Small intestine (tissue), 16 donors: ENCODE measurements at places on chromosomes 1 and 21.

DNA sequence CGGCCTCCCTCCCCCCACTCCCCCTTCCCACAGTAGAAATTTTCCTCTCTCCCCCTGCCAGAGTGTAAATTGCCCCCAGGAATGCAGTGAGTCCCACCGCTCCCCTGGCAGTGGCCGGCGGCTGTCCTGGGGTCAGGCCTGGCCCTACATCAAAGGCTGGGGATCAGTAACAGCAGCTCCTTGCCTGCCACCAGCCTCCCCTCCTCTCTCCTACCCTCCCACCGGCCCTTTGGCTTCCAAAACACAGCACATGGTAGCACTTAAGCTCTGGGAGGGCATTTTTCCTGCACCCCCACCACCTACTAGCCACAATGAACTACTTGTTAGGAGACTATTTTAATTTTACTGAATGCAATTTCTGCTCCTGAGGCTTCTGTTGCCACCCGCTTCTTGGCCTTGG is 9.0 kb upstream of the COL8A2 start:
- no peak overlapping the region for H3K27ac ChIP-seq
- peaks cover 29% of the 10 kb centered on the region for H3K36me3 ChIP-seq
- no peaks in the 10 kb centered on the region for H3K27me3 ChIP-seq
- peaks cover 16% of the 10 kb centered on the region for H3K4me1 ChIP-seq
- H3K4me3 ChIP-seq, result no peak overlapping the region

DNA sequence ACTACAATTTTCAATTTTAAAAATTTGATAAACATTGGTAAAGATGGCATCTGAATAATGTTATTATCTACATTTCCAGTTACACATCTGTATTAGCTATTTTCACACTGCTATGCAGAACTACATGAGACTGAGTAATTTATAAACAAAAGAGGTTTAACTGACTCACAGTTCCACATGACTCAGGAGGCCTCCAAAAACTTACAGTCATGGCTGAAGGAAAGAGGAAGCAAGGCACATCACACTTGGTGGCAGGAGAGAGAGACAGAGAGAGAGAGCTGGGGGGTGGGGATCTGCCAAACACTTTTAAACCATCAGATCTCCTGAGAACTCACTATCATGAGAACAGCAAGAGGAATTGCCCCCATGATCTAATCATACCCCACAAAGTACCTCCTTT is 850.0 kb downstream of the LTN1 start:
- DNase-seq, result no peak
- no peak overlapping the region for H3K27ac ChIP-seq
- H3K36me3 ChIP-seq, result no peaks in the 10 kb centered on the region
- no peaks in the 10 kb centered on the region for H3K4me1 ChIP-seq
- no peaks in the 10 kb centered on the region for H3K27me3 ChIP-seq
- no peak overlapping the region for H3K4me3 ChIP-seq

GRCh38 chr1:40241362-40241761 is 6.4 kb upstream of the TMCO2 start:
- DNase-seq, result no peak
- no peak overlapping the region for H3K4me3 ChIP-seq
- no peak overlapping the region for H3K27ac ChIP-seq
- H3K4me1 ChIP-seq, result peaks cover 15% of the 10 kb centered on the region
- no peaks in the 10 kb centered on the region for H3K36me3 ChIP-seq

DNA sequence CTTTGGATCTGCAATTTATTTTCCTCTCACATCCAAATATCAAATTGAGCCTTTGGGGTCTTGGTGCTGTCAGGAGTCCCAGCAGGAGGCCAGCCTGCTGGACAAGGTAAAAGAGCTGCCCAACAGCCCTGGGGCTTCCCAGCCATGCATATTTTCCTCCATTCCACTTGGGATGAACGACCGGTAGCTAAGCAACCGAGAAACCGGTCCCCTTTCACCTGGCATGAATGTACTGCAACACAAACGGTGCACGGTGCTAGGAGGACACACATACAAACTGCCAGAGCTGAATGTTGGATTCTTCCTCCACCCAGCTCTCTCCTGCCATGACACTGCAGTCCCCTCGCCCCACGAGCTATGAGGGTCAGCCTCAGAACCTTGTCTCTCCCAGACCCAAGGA is 42.7 kb downstream of the BCAR3 start:
- no peaks in the 10 kb centered on the region for H3K27me3 ChIP-seq
- no peak for DNase-seq
- no peaks in the 10 kb centered on the region for H3K4me1 ChIP-seq
- peaks cover 16% of the 10 kb centered on the region for H3K36me3 ChIP-seq

DNA sequence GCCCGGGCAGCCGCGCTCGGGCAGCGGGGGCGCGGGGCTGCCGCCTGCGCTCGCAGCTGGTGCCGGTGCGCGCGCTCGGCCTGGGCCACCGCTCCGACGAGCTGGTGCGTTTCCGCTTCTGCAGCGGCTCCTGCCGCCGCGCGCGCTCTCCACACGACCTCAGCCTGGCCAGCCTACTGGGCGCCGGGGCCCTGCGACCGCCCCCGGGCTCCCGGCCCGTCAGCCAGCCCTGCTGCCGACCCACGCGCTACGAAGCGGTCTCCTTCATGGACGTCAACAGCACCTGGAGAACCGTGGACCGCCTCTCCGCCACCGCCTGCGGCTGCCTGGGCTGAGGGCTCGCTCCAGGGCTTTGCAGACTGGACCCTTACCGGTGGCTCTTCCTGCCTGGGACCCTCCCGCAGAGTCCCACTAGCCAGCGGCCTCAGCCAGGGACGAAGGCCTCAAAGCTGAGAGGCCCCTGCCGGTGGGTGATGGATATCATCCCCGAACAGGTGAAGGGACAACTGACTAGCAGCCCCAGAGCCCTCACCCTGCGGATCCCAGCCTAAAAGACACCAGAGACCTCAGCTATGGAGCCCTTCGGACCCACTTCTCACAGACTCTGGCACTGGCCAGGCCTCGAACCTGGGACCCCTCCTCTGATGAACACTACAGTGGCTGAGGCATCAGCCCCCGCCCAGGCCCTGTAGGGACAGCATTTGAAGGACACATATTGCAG is 3.0 kb downstream of the ARTN start:
- peaks cover 5% of the 10 kb centered on the region for H3K27me3 ChIP-seq
- DNase-seq, result peak; percentile 67
- peaks cover 34% of the 10 kb centered on the region for H3K4me1 ChIP-seq
- no peak overlapping the region for H3K27ac ChIP-seq
- H3K36me3 ChIP-seq, result no peaks in the 10 kb centered on the region

GRCh38 chr1:199811163-199811562 is 216.3 kb upstream of the NR5A2 start:
- DNase-seq, result no peak
- H3K27me3 ChIP-seq, result peaks cover 2% of the 10 kb centered on the region
- no peak overlapping the region for H3K4me3 ChIP-seq
- no peaks in the 10 kb centered on the region for H3K4me1 ChIP-seq
- no peak overlapping the region for H3K27ac ChIP-seq
- no peaks in the 10 kb centered on the region for H3K36me3 ChIP-seq

GRCh38 chr1:50497007-50497406 is 73.8 kb upstream of the DMRTA2 start:
- no peaks in the 10 kb centered on the region for H3K4me1 ChIP-seq
- H3K4me3 ChIP-seq, result no peak overlapping the region
- H3K36me3 ChIP-seq, result peaks cover 3% of the 10 kb centered on the region
- no peak overlapping the region for H3K27ac ChIP-seq
- DNase-seq, result no peak
- H3K27me3 ChIP-seq, result no peaks in the 10 kb centered on the region
